ENCODE measurements at places on chromosomes 13 and 19.

GRCh38 chr19:27709496-27709895 lies 1503.5 kb downstream of the UQCRFS1 start:
- DNase-seq: no peak

DNA sequence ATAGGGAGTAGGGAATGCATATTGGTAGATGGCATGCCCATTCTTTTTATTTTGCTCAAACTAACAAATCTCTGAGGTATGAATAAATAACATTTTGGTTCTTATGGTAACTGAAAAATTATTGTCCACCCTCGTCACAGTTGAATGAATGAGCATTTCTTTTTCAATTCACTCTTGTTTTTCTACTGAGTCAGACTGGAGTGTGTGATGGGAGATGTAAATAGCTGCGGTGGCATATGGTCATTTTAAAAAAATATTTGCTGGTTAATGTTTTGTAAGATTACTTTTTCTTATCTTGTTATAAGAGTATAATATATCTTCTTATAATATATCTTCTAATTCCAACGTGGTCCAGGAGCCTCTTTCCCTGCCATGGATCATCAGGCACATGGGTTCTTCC lies 586.5 kb downstream of the SLITRK5 start:
- DNase-seq: no peak

- no peak for DNase-seq
Observed at GRCh38 chr13:30465343-30465592, 468 bp downstream of the HMGB1 start.

DNA sequence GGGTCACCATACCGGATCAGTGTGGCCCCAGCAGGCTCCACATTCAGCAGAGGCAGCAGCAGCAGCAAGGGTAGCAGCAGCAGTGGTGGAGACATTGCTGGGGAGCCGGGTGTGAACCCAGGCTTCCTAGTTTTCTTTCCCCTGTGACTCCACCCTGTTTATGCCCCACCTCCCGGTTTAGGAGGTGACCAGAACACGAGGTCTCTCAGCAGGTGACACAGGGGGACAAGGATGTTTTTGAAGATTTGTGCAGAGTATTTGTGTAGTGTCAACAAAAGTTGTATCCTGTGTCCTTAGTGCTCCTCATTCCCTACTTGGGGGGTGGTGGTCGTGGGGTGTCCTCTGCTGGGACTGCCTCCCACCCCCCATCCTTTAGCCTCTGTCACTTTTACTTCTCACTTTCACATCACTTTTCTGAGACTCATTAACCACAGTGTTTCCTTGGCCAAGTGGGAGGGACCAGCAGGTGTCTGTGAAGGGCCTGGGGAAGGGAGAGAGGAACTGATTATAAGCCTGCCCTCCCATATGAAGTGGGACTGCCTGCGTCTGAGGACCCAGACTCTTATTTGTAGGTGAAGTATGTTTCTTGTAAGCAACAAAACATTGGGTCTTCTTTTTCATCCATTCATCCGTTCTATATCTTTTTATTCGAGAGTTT lies 15.6 kb upstream of the KCNC3 start:
- DNase-seq: no peak

DNA sequence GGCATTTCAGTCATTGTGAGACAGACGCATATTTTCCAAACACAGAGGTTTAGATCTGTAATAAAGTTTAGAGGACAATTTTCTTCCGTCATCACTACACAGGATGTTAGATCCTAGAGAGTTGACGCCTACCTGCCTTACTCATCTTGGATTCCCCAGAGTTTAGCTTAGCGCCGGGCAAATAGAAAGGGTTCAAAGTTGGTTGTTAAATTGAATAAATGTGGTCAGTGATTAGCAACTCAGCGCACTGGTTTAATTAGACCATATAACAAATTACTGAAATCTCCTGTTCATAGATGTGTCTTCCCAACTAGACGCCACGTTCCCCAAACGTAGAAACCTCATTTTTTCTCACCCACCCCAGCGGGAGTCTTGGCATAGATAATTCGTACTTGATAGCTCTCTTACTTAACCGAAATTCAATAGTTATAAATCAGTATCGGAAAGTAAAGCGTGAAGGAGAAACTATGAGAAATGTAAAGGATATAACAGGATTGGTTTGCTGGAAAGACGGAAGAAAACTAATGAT lies 726 bp upstream of the UFM1 start:
- DNase-seq: peak; percentile 66

- no peak for DNase-seq
Observed at GRCh38 chr13:38216181-38216580, 133.5 kb upstream of the UFM1 start.

- DNase-seq: no peak
Observed at GRCh38 chr19:3780786-3781304, 5.3 kb downstream of the MATK start.

DNA sequence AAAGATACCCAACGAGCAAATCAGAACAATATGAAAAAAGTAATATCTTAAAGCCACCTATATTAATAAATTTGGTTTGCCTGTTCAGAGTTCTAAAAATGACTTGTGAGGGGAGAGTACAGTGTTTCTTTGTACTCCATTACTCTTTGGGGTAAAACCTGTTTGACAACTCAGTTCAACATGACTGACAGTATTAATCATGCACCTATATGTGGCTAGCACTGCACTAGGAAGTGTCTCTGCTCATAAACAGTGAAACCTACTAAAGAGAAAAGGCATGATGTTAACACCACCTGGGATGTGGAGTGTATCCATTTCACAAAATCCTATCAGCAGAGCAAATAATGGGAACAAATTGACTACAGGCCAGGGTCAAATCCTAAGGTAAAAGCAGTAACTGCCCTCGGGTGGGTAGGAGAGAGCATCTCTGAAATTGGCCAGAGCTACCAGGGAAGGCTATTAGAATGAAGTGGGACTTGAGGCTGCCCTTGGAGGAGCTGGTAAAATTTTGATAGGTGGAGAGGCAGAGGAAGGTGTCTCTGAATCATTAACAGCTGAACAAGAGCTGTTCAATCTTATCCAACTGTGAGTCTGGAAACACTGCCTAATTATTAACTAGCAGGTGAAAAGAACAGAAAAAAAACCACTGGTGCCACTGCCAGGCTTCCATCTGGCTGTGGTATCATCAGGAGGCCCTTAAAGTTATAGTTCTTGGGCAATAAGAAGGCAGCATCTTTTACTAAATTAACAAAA lies 365.1 kb downstream of the DNAJC15 start:
- DNase-seq: no peak

Data from activated naive CD4-positive, alpha-beta T cell treated with anti-CD3 and anti-CD28 coated beads for 36 hours (primary cell).